ENCODE measurements at places on chromosomes 1 and 21.

GRCh38 chr1:56456435-56457101 is 122.8 kb downstream of the PLPP3 start:
- DNase-seq = no peak

DNA sequence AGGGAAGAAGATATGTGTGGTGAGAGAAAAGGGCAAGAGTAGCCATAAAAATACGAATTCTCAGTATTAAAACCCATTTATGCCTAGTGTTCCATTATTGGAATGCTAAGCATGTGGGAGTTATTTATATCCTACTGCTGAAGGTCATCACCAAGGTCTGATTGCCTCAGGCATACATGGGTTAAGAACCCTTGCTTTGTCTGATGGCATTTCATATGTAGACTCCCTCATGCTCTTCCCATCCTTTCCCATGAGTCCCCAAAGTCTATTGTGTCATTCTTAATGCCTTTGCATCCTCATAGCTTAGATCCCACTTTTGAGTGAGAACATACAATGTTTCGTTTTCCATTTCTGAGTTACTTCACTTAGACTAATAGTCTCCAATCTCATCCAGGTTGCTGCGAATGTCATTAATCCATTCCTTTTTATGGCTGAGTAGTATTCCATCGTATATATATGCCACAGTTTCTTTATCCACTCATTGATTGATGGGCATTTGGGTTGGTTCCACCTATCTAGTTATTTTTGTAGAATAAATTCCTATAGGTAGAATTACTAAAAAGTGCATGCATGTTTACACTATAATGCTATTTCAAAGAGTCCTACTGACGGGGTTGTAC is 172.5 kb downstream of the DYRK1A start:
- no peak for DNase-seq

DNA sequence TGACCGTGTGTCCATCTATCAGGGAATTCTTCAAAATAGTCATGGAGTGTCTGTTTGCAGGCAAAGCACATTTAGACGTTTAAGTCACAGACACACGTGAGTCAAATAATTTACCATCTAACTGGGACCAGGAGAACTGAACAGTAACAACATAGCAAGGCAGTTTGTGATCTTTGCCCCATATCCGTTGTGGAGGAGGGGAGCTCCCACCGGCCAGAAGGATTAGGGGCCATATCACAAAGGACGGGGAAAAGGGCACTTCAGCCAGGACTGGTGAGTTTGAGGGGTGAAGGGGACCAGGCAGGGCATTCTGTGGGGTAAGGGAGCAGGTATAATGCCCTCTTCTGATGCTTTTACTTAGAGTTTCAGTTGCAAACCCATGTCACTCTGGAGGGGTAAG is 22.9 kb downstream of the ELAPOR1 start:
- no peak for DNase-seq

GRCh38 chr1:30381671-30382365 is 341.6 kb downstream of the MATN1 start:
- DNase-seq = no peak

GRCh38 chr1:33738536-33738935 is 125.3 kb upstream of the HMGB4 start:
- DNase-seq = no peak

DNA sequence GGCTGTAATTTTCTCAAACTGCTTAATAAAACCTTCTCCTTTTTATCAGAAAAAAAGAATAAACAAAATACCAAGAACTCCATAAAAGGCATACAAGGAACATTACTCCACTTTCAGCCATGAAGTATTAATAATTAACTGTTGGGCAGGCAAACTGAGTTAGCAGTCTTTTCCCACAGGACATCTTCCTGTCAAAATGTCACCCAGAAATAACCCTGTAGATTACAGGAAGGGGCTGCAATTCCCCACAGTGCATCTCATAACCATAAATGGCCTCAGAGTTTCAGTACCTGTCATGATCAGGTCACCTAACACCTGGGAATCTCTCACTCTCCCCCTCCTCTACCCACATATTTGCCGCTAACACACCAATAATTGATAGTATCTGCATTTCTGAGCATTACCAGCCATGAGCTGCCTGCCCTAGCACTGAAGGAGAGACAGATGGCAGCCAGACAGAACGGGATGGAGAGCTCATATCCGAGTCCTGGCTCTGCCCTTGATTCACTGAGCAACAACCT is 475.0 kb downstream of the SMYD3 start:
- DNase-seq = no peak

DNA sequence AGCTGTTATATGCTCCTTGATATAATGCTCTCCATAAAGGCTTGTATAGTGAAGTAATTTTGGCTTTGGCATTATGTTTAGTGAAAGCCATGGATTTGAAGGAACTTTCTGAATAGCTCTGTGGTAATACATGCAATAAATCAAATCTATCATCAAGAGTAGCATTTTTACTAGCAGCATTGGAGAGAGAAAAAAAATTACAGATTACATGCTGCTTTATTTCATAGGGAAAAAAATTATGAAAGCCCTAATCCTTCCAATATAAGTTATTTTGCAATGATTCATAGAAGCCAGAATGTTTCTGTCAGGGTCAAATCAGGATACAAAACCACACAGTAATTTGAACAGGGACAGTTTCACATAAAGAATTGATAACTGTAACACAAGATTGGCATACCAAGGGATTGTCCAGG is 250.0 kb downstream of the SPATA17 start:
- no peak for DNase-seq

GRCh38 chr1:90591970-90592356 is 125.1 kb downstream of the BARHL2 start:
- no peak for DNase-seq

DNA sequence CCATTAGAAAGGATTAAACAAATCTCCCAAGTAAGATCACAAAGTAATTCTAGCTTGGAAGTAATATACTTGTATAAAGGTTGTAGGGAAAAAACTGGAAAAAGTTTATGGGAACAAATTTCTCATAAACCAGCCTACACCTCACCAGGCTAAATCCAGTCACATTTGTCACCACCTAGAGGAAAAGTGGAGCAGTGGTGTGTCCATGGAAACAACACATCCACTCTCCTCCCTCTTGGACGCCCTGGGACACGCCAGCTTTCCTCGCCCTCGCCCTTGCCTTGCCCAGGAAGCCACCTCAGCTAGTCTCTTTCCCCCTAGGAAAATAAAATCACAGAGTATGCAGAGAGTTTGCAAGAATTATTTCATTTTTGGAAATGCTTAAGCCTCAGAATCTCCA is 2.2 kb downstream of the PALMD start:
- DNase-seq = no peak

- DNase-seq = no peak
These were observed 38.8 kb upstream of the GPR153 start for GRCh38 chr1:6299557-6300165.

- no peak for DNase-seq
These were observed 3.6 kb upstream of the COL11A1 start for GRCh38 chr1:103111926-103112325.

DNA sequence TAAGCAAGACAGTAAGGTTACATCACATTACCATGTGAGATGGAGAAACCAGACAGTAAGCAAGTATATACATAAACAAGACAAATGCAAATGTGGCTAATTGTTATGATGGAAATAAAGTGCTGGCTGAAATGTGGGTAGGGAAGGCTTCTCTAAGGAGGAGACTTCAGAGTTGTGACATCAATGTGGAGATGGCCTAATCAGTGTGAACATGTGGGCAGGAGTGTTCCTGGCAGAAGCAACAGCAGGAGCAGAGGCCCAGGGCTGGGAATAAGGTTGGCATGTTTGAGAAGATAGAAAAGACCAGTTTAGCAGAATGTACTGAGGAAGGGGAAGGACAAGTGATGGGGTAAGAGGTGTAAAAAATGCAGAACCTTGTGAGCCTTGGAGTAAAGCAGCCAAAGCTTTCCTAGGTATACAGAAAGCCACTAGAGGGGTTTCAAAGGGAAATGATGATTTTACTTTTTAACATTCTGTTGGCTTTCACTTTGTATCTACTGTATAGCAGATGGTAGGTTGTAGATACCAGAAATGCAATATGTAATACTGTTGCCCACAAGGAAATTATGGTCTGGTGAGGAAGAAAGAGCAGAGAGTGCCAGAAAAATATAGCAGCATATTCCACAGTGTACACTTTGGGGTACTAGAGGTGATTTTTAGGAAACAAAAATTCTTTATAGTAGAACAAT is 197.4 kb downstream of the FGGY start:
- no peak for DNase-seq

- no peak for DNase-seq
These were observed 2.8 kb downstream of the SMCP start for GRCh38 chr1:152880907-152881306.

GRCh38 chr1:215056584-215056983 is 26.0 kb upstream of the KCNK2 start:
- DNase-seq = no peak

GRCh38 chr1:164614316-164614715 is 55.3 kb downstream of the PBX1 start:
- DNase-seq = no peak

GRCh38 chr1:201742476-201742875 is 86.5 kb upstream of the IPO9 start:
- no peak for DNase-seq

DNA sequence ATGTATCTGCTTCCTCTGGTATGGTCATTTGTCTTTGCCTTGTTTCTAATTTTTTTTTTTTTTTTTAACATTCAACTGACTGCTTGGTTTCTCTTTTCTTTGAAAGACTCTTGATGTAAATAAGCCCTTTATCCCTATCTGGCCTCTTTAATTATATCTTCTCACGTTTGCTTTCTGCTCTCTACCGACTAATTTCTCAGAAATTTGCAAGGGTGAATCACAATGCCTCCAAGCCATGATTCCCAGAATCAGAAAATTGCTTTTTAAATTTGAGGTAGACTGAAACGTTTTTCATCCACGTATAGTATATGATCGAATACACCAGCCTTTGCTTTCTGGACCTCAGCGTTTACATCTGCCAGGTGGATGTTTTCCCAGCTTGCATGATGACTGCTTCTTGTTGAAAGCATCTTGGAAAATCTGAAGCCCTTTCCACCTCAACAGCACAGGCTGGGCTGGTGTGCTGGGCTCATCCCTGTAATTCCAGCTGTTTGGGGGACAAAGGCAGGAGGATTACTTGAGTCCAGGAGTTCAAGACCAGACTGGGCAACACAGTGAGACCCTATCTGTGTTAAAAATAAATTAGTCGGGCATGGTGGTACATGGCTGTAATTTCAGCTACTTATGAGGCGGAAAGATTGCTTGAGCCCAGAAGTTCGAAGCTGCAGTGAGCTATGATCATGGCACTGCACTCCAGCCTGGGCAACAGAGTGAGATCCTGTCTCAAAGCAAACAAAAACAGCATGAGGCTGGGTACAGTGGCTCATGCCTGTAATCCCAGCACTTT is 35.0 kb upstream of the GPR137B start:
- no peak for DNase-seq

DNA sequence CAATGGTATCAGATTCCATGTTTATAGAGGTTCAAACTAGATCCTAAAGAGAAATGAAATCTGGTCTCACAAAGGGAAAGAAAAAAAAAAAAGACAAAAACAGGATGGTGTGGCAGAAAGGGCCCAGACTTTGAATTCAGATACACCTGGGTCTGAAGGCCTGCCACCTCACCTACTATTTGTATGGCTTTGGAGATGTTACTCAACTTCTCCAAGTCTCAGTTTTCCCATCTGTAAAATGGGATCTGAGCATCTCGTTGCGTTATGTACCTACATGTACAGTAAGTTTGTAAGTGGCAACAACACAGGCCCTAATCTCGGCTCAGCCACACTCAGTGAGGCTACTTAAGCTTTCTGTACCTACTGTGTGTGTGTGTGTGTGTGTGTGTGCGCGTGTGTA is 147.5 kb upstream of the FGGY start:
- DNase-seq = no peak

DNA sequence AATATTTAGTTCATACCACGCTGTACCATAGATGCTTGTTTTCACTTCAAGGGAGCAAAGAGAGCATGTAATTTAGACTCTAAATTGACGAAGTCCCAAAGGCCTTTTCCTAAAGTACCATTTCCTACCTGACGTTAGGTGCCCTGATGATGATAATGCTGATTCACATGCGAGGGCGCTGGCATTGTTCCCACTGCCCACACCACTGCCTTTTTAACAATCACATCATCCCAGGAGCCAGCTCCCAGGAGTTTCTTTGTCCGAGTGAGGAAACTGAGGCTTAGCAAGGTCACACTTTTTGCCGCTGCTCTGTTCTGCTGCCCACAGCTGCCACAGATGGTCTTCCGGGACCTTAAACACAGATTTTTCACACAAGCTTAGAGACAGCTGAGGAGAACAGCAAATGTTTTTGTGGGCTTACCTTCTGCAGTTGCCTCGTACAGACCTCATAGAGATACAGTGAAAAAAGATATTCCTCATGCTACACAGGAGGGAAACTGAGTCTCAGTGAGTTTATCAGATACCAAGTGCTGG is 69.4 kb downstream of the EVA1C start:
- DNase-seq = no peak

- no peak for DNase-seq
These were observed 464.2 kb upstream of the DAB1 start for GRCh38 chr1:57887964-57888491.

DNA sequence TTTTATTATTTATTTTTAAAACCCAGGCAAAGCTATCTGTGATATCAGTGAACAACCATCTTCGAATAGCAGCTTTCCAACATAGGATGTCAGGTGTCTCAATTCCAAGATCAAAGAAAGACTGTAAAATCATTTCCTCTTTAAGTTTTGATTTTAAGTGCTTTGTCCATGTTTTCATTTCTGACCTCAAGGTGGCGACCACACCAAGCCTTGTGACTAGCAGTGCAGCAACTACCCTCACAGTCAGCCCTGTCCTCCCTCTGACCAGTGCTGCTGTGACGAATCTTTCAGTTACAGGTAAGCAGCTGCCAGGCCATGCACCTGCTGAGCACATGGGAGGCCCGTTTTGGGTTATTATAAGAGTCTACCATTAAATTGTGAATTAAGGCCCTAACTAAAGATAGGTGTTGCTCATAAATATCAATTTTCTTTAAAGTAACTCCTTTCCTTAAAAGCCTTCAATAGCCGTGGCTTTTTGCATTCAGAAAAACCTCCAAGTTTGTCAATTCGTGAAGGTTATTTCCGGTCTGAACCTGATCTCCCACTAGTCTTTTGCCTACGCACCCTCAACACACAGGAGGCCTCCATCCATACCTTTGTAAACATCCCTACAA is 117.0 kb downstream of the CD247 start:
- no peak for DNase-seq

DNA sequence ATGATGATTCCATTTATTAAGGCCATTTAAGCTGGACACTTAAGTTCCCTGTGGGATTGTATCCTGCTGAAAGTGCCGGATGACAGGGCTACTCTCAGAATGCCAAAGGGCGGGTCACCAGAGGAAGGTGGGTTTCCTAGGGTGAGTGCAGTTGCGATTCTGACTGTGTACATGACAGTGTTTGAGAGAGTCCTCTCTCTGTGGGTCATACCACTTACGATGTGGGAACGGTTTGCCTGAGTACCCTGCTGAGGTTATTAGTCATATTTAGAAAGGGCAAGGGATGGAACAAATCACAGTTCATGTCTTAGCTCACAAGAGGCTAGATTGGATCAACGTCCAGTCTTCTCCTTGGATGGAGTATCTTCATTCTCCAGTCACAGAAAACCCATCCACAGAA is 461.9 kb downstream of the CAMTA1 start:
- DNase-seq = no peak

GRCh38 chr1:25874635-25875153 is 814 bp downstream of the PAQR7 start:
- no peak for DNase-seq

- DNase-seq = no peak
These were observed 570 bp upstream of the NPR1 start for GRCh38 chr1:153677718-153678518.

Data from cortex of kidney (tissue), 1 donor.